HFF-Myc (cell line): ENCODE measurements at places on chromosomes 11 and 22.

DNA sequence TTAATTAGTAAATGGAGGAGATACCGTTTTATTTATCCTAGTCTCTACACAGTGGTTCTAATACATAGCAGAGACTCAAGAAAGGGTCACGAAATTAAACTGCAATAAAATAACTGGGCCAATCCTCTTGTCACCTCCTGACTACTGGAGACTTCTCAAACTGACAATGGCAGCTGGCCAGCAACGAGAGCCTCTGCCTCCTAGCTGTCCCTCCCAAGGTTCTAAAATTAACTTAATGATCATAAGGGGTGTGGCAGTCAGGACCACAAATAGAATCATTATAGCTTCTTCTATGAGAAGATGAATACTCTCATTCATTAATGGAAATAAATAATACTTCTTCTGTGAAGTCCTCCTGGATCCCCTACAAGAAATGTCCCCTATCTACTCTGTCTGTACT, 63.8 kb upstream of the APOA1 start:
- DNase-seq = no peak

DNA sequence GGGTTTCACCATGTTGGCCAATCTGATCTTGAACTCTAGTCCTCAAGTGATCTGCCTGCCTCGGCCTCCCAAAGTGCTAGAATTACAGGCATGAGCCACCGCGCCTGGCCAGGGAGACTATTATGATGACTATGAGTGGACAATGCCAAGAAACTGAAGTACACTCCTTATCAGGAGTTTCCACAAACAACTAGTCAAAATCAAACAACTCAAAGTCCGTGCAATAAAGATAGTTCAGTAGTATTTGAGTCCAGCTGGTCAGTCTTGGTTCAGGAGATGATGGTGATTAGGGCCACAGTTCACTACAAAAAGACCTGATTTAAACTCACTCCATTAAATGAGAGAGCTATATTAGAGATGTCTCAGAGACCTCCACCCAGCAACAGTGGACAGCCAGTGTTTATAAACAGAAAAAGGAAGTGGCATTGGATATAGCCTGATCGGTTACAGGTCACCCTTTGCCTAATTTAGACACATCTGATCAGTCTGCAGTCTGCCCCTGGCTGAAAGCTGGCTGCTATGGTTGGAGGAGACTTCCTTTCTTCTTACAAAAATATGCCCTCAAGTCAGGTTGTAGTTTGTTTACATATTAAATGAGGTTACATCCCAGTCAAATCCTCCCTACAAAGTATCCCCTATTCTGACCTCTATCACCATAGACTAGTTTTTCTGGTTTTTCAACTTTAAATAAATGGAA, 17.0 kb downstream of the CD3E start:
- DNase-seq = no peak

DNA sequence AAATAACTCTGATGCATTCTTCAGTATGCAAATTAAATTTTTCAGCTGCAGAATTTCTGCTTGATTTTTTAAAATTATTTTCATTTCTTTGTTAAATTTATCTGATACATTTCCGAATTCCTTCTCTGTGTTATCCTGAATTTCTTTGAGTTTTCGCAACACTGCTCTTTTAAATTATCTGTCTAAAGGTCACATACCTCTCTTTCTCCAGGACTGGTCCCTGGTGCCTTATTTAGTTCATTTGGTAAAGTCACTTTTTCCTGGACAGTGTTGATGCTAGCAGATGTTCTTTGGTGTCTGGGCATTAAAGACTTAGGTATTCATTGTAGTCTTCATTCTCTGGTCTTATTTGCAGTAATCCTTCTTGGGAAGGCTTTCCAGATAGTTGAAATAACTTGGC, 577.4 kb upstream of the LUZP2 start:
- DNase-seq = no peak

GRCh38 chr22:31619611-31620300, 42.3 kb downstream of the PISD start:
- no peak for DNase-seq

DNA sequence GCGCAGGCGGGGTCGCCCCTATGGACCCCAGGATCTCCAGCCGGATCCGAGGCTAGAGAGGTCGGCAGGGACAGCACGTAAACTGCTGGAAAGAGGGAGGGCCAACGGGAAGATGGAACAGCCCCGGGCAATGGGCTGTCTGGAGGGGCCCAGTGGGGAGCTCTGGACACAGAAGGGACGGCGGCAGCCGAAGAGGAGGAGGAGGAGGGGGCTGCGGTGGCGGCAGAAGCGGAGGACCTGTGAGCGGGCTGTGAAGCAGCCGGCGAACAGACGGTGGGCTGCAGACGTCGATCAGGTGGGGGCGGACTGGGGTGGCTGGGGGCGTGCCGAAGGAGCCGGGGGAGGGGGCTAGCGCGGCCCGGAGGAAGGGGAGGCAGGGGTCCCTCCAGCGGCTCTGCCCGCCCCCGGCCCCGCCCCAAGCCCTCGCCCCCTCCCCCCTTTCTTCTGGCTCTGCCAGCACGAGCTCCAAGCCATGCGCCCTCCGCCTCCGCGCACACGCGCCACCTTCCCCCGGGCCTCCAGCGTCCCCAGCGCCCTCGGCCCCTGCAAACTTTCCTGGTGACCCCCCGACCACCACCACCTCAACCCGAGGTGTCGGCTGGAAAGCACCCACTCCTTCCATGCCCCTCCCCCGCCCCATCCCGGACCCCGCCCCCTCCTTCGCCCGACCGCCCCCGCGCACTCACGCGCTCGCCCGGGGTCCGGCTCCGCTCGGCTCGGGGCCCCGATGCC, 432 bp downstream of the TNKS1BP1 start:
- DNase-seq = no peak

DNA sequence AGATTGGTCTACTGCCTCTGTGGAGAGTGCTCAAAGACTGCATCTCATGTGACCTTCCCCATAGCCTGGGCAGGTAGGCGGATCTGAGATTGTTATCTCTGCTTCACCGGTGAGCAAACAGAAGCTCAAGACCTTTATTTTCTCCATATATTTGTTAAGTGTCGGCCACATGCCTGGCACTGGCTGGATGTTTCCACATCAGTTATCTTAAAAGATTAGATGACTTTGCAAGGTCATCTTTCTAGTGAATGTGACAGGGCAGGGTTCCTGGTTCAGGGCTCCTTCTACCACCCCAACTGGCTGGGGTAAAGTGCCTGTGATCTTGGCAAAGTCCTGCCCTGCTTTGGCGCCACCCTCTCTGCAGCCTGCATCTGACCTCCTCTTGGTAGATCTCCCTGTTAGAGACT, 125.0 kb downstream of the CCDC81 start:
- DNase-seq = no peak

- no peak for DNase-seq
Observed at GRCh38 chr11:70703141-70704064, 305.1 kb downstream of the CTTN start.

DNA sequence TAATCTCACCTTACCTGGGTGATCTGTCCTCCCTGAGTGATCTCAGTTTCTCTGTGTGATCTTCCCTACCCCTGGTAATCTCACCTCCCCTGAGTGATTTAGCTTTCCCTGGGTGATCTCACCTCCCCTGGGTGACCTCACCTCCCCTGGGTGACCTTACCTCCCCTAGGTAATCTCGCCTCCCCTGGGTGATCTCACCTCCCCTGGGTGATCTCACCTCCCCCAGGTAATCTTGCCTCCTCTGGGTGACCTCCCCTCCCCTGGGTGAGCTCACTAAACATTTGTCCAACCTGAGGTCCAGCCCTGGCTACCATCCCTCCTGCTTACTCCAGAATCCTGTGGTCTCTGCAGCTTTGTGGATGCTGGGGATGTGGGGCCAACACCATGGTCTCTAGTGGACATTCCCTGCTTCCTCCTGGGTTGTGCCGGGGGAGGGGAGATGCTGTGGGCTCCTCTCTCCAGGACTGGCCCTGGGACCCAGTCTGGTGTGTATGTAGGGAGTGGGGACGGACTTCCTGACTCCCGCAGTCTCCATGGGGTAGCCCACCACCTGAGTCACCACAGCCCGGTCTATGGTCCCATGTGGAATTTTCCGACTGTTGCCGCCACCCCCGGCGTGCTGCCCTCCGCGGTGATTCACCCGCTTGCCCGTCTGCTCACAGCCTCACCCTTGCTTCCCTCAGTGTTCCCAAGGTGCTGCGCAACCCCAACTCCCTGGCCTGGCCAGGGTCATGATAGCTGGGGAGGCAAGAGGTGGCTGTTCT, 9.9 kb downstream of the LSP1 start:
- no peak for DNase-seq

DNA sequence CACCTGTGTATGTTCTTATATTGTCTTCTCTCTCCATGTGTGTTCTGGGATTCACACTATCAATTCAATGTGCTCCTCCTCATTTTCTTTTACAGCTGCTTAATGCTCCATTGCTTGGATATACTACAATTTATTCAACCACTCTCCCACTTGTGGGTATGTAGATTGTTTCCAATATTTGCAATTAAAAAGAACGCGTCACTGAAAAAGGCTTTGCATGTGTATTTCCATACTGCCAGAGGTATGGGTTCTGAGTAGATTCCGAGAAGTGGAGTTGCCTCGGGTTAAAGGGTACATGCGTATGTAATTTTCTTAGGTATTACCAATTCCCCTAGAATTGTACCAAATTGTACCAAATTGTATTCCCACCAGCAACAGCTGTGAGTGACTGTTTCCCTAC, 7.0 kb upstream of the CAPN5 start:
- no peak for DNase-seq

DNA sequence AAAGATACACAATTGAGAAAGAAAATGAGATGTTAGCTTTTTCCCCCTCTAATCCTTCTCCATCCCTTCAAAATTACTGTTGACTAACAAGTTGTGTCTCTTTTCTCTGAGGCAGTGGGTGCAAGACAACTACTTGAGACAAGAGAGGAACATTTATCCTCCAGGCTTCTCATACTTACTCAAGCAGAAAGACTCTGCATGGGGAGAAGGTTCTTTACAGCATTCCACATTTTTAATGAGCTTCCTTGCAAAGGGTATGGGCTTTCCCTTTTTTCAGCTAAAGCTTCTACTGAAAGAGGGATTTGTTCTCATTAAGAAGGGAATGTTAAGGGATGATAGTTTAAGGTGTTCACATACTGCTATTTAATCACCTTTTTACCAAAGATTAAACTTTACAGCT, 47.8 kb downstream of the PAX6 start:
- DNase-seq = no peak

DNA sequence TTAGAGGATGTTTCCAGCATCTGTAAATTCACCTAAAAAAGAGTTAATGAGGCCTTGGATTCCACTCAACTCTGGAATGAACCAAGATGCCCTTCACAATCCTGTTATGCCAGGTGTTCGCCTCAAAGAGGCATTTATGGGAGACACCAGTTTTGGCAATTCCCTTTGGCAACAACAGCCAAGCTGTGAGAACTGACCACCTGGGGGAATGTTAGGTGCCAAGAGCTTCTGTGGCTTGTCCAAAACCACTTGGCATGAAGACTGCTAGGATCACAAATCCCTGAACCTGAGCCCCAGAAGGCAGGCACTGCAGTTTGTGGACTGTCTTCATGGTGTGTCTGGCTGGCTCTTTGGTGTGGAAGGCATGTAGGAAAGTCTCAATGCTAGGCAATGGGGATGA, 164.4 kb upstream of the BDNF start:
- no peak for DNase-seq

DNA sequence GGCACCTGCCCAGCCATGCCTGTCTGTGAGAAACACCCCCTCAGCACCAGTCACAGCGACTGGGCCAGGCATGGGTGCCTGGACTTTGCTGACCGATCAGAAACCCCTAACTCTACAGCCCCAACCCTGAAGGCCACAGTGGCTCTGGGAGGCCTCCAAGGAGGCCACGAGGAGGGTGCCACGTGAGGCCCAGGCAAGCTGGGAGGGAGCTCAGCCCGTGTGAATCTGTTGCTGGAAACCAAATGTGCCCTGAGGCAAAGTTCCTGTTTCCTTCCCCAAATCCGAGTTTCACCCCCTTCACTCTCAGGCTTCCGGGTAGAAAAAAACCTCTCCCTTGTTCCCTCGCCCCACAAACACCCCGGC, 1.3 kb downstream of the UNC93B1 start:
- DNase-seq = no peak

DNA sequence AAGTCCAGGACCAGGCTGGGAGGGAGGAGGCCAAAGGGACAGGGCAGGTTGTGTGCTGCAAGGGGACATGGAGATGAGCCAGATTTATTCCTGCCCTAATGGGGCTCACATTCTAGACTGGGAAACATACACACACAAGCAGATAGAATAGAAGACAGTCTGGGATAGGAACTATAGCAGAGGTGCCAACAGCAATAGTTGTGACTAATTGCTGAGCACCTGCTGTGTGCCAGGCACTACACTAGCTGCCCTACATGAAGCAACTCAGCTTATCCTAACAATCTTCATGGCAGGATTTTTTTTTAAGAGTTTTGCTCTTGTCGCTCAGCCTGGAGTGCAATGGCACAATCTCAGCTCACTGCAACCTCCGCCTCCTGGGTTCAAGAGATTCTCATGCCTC, 11.4 kb downstream of the MOGAT2 start:
- DNase-seq = no peak

GRCh38 chr22:29710922-29711593, 8.7 kb upstream of the CABP7 start:
- no peak for DNase-seq

DNA sequence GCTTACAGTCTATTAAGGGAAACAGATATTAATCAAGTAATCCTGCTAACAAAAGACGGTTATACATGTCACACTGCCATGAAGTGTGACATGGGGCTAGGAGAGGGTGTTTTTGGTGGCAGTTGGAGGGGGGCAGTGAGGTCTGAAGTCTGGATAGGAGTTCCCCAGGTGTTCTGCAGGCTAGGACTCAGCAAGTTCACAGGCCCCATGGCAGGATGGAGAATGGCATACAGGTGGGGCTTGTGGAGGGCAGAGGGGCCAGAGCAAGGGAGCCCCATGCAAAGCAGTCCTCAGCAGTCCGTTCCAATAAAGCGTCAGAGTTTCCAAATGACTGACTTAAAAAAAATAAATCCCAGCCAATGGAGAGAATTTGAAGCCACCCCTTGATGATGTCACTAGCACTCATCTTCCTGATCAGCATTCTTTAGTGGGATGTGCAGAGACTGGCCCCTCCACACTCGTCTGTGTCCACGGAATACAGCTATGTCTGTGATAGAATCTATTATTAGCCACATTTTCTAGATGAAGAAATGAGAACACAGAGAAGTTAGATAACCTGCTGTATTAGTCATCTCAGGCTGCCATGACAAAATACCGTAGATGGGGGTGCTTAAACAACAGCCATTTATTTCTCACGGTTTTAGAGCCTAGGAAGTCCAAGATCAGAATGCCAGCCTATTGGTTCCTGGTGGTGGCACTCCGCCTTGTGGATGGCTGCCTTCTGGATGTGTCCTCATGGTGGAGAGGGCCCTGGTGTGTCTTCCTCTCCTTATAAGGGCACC, 32.6 kb downstream of the PRDM11 start:
- DNase-seq = no peak
